ENCODE measurements at places on chromosomes 11 and 22.

- H3K4me3 ChIP-seq, result peak overlapping the region; percentile 67
- peak overlapping the region; percentile 92 for H3K27ac ChIP-seq
- H3K27me3 ChIP-seq, result no peaks in the 10 kb centered on the region
- H3K4me1 ChIP-seq, result peaks cover 50% of the 10 kb centered on the region
- peaks cover 15% of the 10 kb centered on the region for H3K36me3 ChIP-seq
Measured at GRCh38 chr22:40107851-40108378, 69.8 kb upstream of the TNRC6B start.

- H3K36me3 ChIP-seq, result peaks cover 7% of the 10 kb centered on the region
- H3K4me3 ChIP-seq, result no peak overlapping the region
- H3K4me1 ChIP-seq, result peaks cover 38% of the 10 kb centered on the region
- H3K27ac ChIP-seq, result no peak overlapping the region
Measured at GRCh38 chr22:44459041-44459440, 39.0 kb downstream of the RTL6 start.

- no peak overlapping the region for H3K4me3 ChIP-seq
- no peaks in the 10 kb centered on the region for H3K27me3 ChIP-seq
- no peaks in the 10 kb centered on the region for H3K4me1 ChIP-seq
- no peaks in the 10 kb centered on the region for H3K36me3 ChIP-seq
Measured at GRCh38 chr11:125079151-125079877, 16.2 kb downstream of the SLC37A2 start.

DNA sequence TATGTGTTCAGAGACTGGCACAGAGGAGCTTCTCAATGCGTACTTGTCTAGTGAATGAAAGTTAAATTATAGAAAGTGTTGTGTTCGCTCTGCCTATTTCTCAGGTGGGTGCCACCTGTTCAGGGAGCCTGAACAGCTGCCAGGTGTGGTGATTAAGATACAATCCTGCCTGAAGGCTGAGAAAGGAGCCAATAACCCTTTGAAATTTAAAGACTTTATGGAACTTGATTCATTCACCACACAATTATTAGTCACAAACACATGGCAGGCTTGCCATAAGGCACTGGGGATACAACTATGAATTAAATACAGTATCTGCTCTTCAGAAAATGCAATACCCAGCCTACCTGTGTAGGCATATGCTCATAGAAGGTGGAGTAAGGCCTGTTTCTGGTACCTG lies 92.9 kb upstream of the AMOTL1 start:
- H3K36me3 ChIP-seq, result no peaks in the 10 kb centered on the region
- no peaks in the 10 kb centered on the region for H3K27me3 ChIP-seq
- H3K4me3 ChIP-seq, result no peak overlapping the region
- DNase-seq, result no peak
- no peaks in the 10 kb centered on the region for H3K4me1 ChIP-seq

GRCh38 chr11:76008474-76008873 lies 193.5 kb downstream of the UVRAG start:
- DNase-seq, result no peak
- peaks cover 37% of the 10 kb centered on the region for H3K36me3 ChIP-seq
- no peaks in the 10 kb centered on the region for H3K4me1 ChIP-seq

- H3K27me3 ChIP-seq, result no peaks in the 10 kb centered on the region
- H3K27ac ChIP-seq, result no peak overlapping the region
- no peaks in the 10 kb centered on the region for H3K4me1 ChIP-seq
- DNase-seq, result no peak
- no peaks in the 10 kb centered on the region for H3K36me3 ChIP-seq
Measured at GRCh38 chr11:116294630-116295029, 478.2 kb downstream of the BUD13 start.

DNA sequence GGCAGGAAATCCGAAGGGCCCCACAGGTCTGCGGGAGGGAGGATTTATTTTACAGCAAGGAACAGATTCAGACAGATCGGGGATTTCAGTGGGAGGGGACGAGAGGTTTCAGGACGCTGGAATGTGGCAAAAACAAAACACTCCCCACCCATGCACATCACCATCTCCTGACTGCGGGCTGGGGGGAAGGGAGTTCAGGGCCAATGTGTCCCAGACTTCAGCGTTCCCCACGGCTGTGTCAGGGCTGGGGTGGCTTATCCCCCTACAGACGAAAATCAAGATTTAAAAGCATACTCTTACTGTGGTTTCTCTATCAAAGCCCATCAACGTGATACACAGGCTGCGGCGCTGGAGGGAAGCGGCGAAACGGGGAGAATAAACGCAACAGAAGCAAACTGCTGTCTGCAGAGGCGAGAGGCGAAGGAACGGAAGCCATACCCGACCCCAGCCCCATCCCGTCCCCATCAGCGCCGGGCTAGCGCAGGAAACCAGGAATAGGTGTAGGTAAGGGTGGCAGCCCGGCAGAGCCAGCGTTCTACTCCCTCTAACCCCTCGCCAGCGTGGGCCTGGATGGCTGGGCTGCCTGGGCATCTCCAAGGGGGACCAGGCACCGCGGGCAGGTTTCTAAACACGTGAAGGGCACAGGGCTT lies 2.7 kb downstream of the TENM4 start:
- peaks cover 6% of the 10 kb centered on the region for H3K36me3 ChIP-seq
- no peak overlapping the region for H3K27ac ChIP-seq
- H3K4me1 ChIP-seq, result peaks cover 8% of the 10 kb centered on the region
- H3K27me3 ChIP-seq, result peaks cover 72% of the 10 kb centered on the region

DNA sequence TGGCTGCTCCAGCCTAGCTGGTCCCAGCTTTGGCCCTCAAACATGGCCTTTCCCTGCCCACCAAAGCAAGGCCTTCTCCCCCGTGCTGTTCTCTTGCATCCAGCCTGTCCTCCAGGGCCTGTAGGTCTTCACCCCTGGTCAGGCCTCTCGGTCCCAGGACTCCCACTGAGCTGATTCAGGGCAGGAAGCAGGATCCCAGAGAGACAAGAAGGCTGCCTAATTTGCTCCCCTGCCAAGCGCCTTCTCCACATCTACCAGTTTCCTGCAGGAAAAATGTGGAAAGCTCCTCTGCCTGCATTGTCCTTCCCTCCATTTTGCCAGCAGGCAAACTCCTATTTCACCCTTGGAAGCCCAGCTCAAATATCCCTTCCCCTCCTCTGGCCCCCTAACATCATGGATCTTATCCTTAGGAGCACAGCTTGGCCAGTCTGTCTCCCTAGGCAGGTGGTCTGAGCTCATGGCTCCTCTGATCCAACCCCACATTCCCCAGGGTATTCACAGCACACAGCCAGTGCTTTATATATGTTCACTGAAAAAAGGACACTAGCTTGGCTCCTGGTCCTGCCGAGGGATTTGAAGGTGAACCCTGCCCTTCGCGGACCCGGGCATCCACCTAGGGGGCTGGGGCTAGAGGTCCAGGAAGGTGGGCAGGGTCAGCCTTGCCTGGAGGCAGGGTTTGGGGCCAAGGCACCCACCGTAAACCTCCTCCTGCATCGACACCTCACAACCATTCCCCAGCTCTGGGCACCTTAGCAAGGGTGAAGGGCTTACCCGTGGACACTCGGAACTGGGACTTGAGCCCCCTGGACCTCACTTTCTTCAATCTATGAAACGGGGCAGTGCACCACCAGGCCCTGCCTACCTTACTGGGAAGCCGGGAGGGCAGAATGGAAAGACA lies 968 bp downstream of the RHBDD3 start:
- no peaks in the 10 kb centered on the region for H3K27me3 ChIP-seq
- peak overlapping the region; percentile 100 for H3K27ac ChIP-seq
- H3K4me1 ChIP-seq, result peaks cover 31% of the 10 kb centered on the region

DNA sequence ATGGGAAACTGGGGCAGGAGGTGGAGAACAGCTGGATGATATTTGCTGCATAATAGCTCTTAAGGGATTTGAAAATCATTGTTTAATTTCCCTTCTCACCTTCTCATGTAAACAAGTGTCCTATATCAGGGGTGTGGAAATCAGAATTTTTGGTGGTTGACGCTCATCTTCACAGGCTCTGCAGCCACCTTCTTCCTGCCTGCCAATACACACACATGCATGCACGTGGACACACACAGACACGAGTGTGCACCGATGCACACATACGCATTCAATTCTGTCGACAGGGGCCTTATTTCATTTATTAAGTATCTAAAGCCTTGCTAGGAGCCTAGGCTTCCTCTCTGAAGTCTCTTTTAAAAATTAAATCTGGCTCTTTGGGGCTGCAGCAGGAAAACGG lies 349.4 kb upstream of the NCAM1 start:
- H3K27me3 ChIP-seq, result peaks cover 12% of the 10 kb centered on the region
- no peak for DNase-seq
- no peak overlapping the region for H3K4me3 ChIP-seq
- H3K36me3 ChIP-seq, result no peaks in the 10 kb centered on the region
- no peak overlapping the region for H3K27ac ChIP-seq

GRCh38 chr11:35236667-35237003 lies 97.7 kb downstream of the CD44 start:
- H3K27me3 ChIP-seq, result peaks cover 15% of the 10 kb centered on the region
- peaks cover 44% of the 10 kb centered on the region for H3K4me1 ChIP-seq
- DNase-seq, result no peak
- peaks cover 27% of the 10 kb centered on the region for H3K36me3 ChIP-seq
- peak overlapping the region; percentile 77 for H3K27ac ChIP-seq

DNA sequence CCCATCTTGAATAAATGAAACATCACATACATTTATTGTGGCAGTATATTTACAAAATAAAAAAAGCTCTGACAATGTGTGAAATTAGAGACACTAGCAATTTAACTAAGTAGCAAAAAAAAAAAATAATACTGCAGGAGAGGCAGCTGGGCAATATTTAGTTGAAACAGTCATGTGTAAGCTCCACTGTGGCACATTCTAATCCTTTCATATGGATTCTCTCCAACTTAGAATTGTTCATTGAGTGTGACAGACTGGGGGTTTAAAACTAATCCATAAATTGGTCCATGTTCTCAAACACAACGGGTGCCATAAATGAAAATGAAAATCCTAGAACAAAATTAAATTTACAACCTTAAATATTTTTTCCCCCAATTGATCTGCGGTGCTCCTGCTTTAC lies 302.1 kb downstream of the CADM1 start:
- peaks cover 5% of the 10 kb centered on the region for H3K36me3 ChIP-seq
- H3K4me3 ChIP-seq, result no peak overlapping the region
- H3K27me3 ChIP-seq, result peaks cover 39% of the 10 kb centered on the region
- no peak for DNase-seq
- peaks cover 34% of the 10 kb centered on the region for H3K4me1 ChIP-seq

DNA sequence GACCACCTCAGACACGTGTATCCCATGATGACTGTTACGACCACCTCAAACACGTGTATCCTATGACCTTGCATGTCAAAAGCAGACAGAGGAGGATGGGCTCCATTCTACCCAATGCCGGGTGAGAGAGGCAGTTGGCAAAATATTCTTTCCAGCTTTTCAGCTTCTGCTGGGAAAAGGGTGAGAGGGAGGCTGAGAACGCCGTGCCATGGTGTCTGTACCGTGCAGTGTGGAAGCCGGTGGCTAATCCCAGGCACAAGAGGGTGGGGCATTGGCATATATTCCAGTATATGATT lies 1478.4 kb downstream of the TBC1D22A start:
- no peaks in the 10 kb centered on the region for H3K36me3 ChIP-seq
- H3K4me3 ChIP-seq, result no peak overlapping the region
- H3K27me3 ChIP-seq, result peaks cover 5% of the 10 kb centered on the region
- H3K27ac ChIP-seq, result no peak overlapping the region

GRCh38 chr11:66231561-66231960 lies 36.9 kb upstream of the RAB1B start:
- peaks cover under 1% of the 10 kb centered on the region for H3K4me1 ChIP-seq
- H3K36me3 ChIP-seq, result peaks cover 12% of the 10 kb centered on the region
- no peak overlapping the region for H3K4me3 ChIP-seq
- no peaks in the 10 kb centered on the region for H3K27me3 ChIP-seq
- DNase-seq, result no peak

DNA sequence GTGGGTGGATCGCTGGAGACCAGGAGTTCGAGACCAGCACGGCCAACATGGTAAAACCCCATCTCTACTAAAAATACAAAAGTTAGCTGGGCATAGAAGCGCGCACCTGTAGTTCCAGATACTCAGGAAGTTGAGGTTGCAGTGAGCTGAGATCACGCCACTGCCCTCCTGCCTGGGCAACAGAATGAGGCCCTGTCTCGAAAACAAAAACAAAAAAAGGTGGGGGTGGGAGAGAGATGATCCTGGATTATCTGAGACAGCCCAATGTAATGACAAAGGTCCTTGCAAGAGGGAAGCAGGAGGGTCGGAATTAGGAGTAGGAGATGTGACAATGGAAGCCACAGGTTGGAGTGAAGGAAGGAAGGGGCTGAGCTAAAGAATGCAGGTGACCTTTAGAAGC lies 87.6 kb upstream of the APOA1 start:
- H3K4me1 ChIP-seq, result peaks cover 55% of the 10 kb centered on the region
- DNase-seq, result peak; percentile 59
- H3K27ac ChIP-seq, result peak overlapping the region; percentile 94
- no peaks in the 10 kb centered on the region for H3K27me3 ChIP-seq

GRCh38 chr11:13104619-13105236 lies 95.6 kb downstream of the RASSF10 start:
- H3K27ac ChIP-seq, result no peak overlapping the region
- H3K4me1 ChIP-seq, result no peaks in the 10 kb centered on the region
- peaks cover 31% of the 10 kb centered on the region for H3K27me3 ChIP-seq

GRCh38 chr11:130473056-130473794 lies 24.8 kb downstream of the ADAMTS15 start:
- peaks cover 2% of the 10 kb centered on the region for H3K27me3 ChIP-seq
- H3K4me3 ChIP-seq, result no peak overlapping the region
- no peaks in the 10 kb centered on the region for H3K36me3 ChIP-seq

DNA sequence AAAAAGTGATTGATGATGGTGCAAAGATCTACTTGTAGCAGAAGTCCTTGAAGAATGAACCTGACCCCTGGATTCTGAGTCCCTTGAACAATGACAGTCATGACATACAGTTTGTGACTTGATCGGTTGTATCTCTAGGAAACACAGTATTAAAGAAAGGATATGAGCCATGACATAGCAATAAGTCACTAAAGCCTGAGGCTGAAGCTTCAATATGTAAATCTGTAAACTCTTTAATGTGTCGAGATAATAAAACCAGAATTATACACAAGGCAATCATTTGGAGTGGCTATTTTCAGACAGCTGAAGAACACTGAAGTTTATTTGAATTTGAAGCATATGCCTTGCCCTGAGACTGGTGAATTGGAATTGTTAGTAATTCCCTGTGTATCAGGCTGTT lies 911.5 kb upstream of the RAG2 start:
- H3K27me3 ChIP-seq, result no peaks in the 10 kb centered on the region
- H3K4me3 ChIP-seq, result no peak overlapping the region
- H3K36me3 ChIP-seq, result no peaks in the 10 kb centered on the region
- no peak overlapping the region for H3K27ac ChIP-seq
- no peak for DNase-seq

DNA sequence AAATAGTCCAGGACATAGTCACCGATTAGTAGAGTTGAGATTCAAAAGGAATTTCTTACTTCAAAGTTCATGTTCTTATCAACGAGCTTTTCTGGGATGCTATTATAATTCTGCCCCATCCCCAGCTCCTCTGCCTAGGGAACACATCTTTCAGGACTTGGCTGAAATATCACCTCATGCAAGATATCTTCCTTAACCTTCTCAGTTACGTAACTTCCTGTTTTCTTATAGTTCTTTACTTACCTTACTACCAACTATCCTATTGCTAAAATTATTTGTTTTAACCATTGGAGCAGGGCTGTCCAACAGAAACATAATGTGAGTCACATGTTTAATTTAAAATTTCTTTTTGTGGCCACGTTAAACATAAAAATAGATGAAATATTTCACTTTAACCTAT lies 2.3 kb downstream of the NARS2 start:
- no peaks in the 10 kb centered on the region for H3K27me3 ChIP-seq
- H3K36me3 ChIP-seq, result peaks cover 19% of the 10 kb centered on the region
- H3K4me1 ChIP-seq, result peaks cover 24% of the 10 kb centered on the region
- DNase-seq, result no peak
- no peak overlapping the region for H3K4me3 ChIP-seq

GRCh38 chr22:49636214-49636613 lies 191.5 kb downstream of the BRD1 start:
- H3K4me3 ChIP-seq, result no peak overlapping the region
- no peaks in the 10 kb centered on the region for H3K27me3 ChIP-seq
- H3K36me3 ChIP-seq, result no peaks in the 10 kb centered on the region
